Neural crest cell (in vitro differentiated cells): ENCODE measurements at places on chromosomes 5 and 9. TPM values are rescaled to one million over a fixed set of nuclear protein-coding genes. Genes with fewer than 3 reads are reported as not detected.

DNA sequence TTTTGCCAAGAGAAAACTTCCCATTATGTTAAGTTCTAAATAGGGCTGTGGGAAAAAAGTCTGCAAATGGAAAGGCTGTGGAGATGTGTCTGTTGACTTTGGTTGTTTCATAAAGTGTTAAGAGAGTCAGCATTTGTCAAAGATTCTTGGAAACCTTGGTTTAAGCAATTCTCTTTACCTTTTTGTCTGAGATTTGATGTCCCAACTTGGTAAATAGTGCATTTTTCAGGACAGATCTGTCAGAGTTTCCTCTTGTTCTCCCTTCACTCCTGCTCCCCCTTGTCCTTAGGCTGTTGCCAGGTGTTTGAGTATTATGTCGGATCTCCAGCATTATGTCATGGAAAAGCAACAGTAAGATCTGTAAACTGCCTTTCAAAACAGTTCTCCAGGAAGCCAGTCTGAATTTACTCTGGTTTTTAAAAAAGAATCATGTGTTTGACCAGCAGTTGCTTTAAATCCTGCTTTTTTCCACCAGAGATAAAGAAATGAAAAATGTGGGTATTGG lies 79.1 kb upstream of the ADAMTSL1 start:
- DNase-seq, result no peak

ANKRD20A1 gene
- total RNA-seq, result 1.4 and 1.6 TPM in 2 replicates

F12 gene
- 2.3 and 2.7 TPM in 2 replicates for total RNA-seq

PHF24 gene
- 0.63 and 1.2 TPM in 2 replicates for total RNA-seq

TGFBI gene
- 3.9 and 4.6 TPM in 2 replicates for total RNA-seq

DNA sequence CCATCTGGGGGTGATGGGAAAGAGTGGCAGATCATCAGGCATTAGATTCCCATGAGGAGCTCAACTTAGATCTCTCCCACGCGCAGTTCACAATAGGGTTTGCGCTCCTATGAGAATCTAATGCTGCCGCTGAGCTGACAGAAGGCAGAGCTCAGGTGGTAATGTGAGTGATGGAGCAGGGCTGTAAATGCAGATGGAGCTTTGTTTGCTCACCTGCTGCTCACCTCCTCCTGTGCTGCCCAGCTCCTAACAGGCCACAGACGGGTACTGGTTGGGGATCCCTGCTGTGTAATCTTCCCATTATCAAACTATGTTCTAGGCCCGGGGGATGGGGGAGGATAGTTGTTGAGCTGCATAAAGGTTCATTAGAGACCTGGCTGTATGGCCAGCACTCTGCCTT lies 58.4 kb downstream of the UGCG start:
- DNase-seq, result no peak

GRCh38 chr9:79264511-79265355 lies 307.0 kb upstream of the TLE4 start:
- no peak for DNase-seq

DNA sequence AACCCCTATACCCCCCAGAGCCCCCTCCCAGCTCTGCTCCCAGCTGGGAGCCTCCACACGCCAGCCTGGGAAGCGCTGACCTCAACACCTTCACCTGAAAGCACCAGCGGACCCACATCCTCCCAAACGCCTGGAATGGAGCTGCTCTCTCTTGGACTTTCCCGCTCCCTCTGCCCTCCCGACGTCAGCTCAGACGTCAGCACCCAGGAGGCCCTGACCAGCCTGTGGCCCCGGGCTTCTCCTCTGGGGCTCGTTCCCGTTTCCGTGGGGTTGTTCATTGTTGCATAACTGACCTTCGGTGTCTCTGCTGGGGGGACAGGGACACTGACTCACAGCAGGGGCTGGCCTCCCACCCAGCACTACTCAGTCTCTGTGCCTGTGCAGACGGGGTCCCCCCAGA lies 35.0 kb upstream of the SLC6A3 start:
- DNase-seq, result no peak

IL4 gene
- total RNA-seq, result not detected in 2 replicates

GRCh38 chr5:20611620-20612019 lies 623.6 kb upstream of the CDH18 start:
- DNase-seq, result no peak

CCNI2 gene
- not detected in 2 replicates for total RNA-seq

- no peak for DNase-seq
These were observed 35.1 kb downstream of the LIX1 start for GRCh38 chr5:97107318-97107717.
